ENCODE measurements at places on chromosomes 6 and 20. TPM values are rescaled to one million over a fixed set of nuclear protein-coding genes. Genes with fewer than 3 reads are reported as not detected.

Gene HLA-DRB5
- 0.13 TPM for total RNA-seq

Gene FRMD1
- total RNA-seq = not detected

Gene DNPH1
- total RNA-seq = 63.6 TPM

Gene PACRG
- total RNA-seq = 2.9 TPM

Gene SLC17A2
- 0.21 TPM for total RNA-seq

Gene SUMO4
- total RNA-seq = 0.52 TPM

- no peak for DNase-seq
These were observed 17.6 kb upstream of the SLC22A3 start for GRCh38 chr6:160330619-160331018.

DNA sequence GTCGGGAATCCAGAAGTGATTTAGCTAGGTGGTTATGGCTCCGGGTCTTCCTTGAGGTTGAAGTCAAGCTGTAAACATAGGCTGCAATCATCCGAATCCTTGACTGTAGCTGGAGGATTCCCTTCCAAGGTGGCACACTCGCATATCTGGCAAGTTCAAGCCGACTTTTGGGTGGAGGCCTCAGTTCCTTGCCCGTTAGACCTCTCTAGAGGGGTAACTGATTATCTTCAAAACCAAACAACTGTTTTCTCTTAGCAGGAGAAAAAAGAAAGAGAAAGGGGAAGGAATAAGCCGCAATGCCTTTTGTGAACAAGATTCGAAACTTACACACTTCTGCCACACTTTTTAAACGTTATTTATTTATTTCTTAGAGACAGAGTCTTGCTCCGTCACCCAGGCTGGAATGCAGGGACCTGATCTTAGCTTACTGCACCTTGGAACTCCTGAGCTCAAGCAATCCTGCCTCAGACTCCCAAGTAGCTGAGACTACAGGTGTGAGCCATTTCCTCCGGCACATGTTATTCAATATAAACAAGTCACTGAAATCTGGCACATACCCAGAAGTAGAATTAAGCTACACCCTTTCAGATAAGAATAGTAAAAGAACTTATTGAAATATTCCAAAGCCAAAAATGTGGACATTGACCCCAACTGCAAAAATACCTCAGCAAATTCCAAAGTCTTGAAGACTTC is 76.3 kb downstream of the HFE start:
- DNase-seq = no peak

- DNase-seq = peak; percentile 3
These were observed 30.6 kb downstream of the SIRPD start for GRCh38 chr20:1526896-1527295.

- DNase-seq = no peak
These were observed 563 bp upstream of the SRSF3 start for GRCh38 chr6:36593569-36594028.

GRCh38 chr6:47663462-47664216 is 34.7 kb upstream of the ADGRF4 start:
- no peak for DNase-seq

DNA sequence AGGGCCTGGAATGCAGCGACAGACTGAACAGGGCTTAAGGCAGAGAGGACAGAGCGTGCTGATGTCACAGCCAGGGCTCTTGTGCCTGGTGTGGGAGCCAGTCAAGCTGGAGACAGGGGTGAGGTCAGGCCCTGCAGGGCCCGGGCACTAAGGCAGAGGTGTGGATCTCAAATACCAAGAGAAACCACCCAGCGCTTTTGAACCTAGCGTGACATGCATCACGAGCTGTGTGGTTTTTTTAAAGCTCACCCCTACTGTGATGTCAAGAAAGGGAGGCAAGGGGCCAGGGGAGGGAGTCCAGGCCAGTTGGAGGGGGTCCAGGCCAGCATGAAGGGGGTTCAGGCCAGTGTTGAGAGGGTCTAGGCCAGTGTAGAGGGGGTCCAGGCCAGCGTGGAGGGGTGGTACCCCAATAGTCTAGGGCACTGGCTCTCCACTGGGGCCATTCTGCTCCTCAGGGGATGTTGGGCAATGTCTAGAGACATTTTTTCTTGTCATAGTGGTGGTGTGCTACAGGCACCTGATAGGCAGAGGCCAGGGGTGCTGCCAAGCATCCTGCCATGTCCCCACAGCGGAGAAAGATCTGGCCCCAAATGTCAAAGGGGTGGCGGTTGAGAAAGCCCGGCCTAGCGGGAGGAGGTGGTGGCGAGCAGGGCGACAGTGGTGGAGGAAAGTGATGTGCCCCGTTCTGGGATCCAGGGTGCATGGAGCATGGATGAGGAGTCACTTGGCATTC is 42.6 kb downstream of the RBM38 start:
- no peak for DNase-seq

GRCh38 chr6:35425284-35425683 is 26.9 kb upstream of the FANCE start:
- DNase-seq = peak; percentile 40

DNA sequence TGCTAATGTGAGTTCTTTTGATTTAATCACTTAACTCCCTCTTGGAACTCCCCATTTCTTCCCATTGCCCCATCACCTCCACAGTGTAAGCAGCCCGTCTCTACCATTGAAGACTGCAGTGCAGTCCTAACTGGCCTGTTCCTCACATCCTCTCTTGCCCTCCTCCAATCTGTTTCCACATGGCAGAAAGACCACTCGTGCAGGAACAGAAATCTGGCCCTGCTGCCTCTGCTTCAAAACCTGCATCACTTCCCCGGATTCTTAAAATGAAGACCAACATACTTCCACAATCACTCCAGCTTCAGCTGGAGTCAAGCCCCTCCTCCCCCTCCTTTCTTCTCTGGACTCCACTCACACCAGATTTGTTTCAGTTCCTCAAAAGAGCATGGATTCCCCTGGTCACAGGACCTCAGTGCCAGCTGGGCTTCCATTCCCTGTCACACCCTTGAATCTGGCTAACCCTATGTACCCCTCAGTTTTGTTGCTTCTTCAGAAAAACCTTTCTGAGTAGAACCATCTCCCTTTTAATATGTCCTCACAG is 802.3 kb downstream of the MAFB start:
- DNase-seq = no peak

DNA sequence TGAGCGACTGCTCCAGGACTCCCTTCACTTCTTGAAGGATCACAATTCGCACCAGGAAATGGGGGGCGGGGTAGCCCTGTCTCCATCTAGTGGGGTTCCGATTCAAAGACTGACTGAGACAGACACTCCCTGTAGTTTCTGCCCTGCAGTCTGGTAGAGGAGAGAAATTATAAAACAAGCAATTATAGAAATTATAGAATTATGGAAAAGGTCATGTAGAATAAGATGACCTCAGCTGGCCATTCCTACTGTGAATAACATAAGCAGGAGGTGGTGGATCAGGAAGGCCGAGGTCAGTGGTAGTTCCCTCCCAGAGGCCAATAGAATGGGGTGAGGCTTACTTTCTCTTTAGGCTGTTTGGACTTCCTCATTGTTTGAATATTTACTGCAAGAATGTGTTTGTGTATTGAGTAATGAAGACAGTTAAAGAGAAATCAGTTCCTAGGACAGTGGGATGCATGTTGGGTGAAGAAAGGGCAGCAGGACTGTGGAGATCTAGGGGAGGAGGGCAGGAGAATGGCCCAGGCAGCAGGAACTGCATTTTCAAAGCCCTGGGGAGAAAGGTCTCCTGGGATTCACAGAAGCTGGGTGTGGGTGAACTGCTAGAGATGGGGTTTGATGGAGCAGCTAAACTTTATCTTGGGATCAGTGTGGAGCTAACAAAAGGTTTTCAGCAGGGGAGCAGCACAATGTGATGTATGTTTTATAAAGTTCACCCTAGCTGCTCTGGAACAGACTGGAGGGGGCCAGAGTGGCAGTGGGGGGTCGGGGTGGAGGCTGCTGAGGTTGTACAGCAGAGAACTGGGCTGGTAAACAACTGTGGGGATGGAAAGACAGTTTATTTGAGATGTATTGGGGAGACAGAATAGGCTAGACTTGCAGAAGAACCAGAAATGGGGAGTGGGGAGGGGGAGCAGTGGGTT is 2.1 kb downstream of the ZNF341 start:
- peak; percentile 49 for DNase-seq

GRCh38 chr6:64081453-64081852 is 445.9 kb downstream of the PHF3 start:
- no peak for DNase-seq

- no peak for DNase-seq
These were observed 61.6 kb downstream of the PHACTR2 start for GRCh38 chr6:143739341-143739851.

DNA sequence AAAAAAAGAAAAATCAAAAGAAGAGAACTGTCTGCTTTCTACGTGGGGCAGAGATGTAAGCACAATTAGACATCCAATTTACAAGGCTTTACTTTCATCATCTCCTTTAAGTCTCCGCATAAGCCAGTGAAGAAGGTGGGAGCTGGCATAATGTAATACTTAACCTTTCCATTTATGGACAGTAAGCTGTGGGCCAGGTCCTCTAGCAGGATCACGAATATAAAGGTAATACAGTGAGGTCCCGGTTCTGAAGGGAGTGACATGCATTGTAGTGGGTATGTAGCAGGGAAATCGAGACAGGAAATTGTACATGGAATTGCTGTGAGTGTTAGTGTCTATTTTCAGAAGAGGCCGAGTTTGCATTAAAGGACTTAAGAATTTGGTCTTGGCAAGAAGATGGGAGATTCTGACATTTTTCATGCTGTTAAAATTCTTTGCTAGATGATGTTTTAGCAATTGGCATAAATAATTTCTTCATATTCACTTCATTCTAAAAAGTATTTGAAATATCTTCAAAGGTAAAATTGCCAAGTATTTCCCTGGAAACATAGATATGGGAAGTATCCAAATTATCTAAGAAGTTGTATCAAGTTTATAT is 20.4 kb upstream of the POPDC3 start:
- no peak for DNase-seq

Measured in myocyte (in vitro differentiated cells).